ENCODE measurements at places on chromosomes 13 and 19. TPM values are rescaled to one million over a fixed set of nuclear protein-coding genes. Genes with fewer than 3 reads are reported as not detected.

ZNF416 gene
- 6.6 TPM for total RNA-seq

SNAPC2 gene
- total RNA-seq: 46.4 TPM

DHDH gene
- total RNA-seq: 0.68 TPM

FUT3 gene
- not detected for total RNA-seq

OVOL3 gene
- not detected for total RNA-seq

MBD3L2 gene
- not detected for total RNA-seq

ZNF544 gene
- 21.0 TPM for total RNA-seq

C19orf33 gene
- total RNA-seq: 1.6 TPM

LPAR6 gene
- 4.2 TPM for total RNA-seq

ERICH6B gene
- not detected for total RNA-seq

ERF gene
- total RNA-seq: 36.2 TPM

AMH gene
- total RNA-seq: 3.7 TPM

FXYD3 gene
- total RNA-seq: not detected

TPT1 gene
- total RNA-seq: 2,936 TPM

UBL3 gene
- total RNA-seq: 13.0 TPM

CRB3 gene
- total RNA-seq: not detected

MLLT1 gene
- total RNA-seq: 40.6 TPM

SIGLEC11 gene
- total RNA-seq: not detected

LGALS4 gene
- total RNA-seq: 0.09 TPM

PROZ gene
- total RNA-seq: not detected

ADM5 gene
- total RNA-seq: 0.12 TPM

SERPINE3 gene
- not detected for total RNA-seq

ZNF154 gene
- 4.3 TPM for total RNA-seq

MRPL54 gene
- total RNA-seq: 68.4 TPM

PSG11 gene
- total RNA-seq: not detected

TLE6 gene
- 1.6 TPM for total RNA-seq

MISP3 gene
- total RNA-seq: 0.35 TPM

Data from pericardium fibroblast (primary cell).